ENCODE measurements at places on chromosomes 6 and 20.

- no peak for DNase-seq
These were observed 142.5 kb upstream of the HDDC2 start for GRCh38 chr6:125444006-125444923.

- no peak for DNase-seq
These were observed 8.1 kb downstream of the TLDC2 start for GRCh38 chr20:36883977-36884535.

GRCh38 chr6:33144373-33144772 is 47.9 kb downstream of the COL11A2 start:
- no peak for DNase-seq

DNA sequence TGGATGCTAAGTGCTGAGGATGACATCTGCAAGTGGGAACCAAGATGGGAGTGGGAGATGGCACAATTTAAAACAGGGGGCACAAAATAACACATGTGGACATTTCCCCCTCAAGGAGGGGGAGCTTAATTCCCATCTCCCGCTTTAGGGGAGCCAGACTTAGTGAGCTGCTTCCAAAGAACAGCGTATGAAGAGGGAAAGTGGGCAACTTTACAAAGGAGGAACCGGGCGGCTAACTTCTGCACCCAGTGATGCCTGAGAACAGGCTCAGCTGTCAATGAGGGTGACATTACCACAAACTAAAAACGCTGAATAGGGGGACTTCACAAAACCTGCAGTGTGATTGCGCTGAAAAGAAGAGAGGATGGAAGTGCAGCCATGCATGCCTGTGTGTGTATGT is 95.5 kb upstream of the NXT1 start:
- DNase-seq, result no peak

GRCh38 chr6:3410385-3411360 is 46.2 kb downstream of the SLC22A23 start:
- peak; percentile 62 for DNase-seq

GRCh38 chr6:163797296-163797845 is 382.9 kb downstream of the QKI start:
- DNase-seq, result no peak

- DNase-seq, result no peak
These were observed 6.7 kb downstream of the C6orf141 start for GRCh38 chr6:49557177-49557576.

DNA sequence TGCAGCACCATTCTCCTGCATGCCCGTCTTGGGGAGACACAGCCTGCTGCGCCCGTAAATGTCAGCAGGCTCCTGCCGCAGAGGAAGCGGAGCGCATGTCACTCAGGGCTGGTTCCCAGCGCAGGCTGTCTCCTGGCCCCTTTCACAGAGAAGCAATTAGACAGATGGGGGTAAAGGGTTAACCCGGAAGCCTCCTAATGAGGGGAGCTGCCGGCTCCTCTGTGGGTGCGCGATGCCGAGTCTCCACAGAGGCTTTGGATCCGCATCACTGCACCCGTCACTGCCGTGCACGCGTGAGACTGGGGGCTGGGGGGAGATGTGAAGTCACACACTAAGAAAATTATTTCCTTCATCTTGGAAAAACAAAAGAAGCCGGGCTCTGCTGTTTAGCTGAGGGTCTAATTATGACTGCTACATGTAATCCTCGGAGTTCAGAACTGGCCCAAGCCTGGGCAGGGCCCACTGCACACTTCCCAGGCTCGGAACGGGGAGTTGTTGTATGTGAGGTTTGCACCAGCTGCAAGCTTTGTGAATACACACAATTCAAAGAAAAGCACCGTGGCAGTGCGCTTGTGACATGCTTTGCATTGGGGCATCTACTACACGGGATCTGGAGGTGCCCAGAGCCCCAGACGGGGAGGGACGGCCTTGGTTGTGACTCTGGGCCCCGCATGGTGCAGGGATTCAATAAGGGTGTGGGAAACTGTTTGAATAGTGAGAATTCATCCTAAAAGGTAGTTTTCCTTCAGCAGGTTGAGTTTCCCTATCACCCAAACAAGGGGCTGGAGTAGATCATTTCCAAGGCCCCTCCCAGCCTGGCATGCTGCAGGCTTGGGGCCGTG is 331.6 kb downstream of the TAF4 start:
- DNase-seq, result no peak

- no peak for DNase-seq
These were observed 127.8 kb upstream of the EEF1E1 start for GRCh38 chr6:8229915-8230756.

GRCh38 chr20:36153736-36154699 is 522 bp upstream of the EPB41L1 start:
- DNase-seq, result no peak

GRCh38 chr20:8860011-8860495 is 208.8 kb upstream of the PLCB4 start:
- DNase-seq, result peak; percentile 51

DNA sequence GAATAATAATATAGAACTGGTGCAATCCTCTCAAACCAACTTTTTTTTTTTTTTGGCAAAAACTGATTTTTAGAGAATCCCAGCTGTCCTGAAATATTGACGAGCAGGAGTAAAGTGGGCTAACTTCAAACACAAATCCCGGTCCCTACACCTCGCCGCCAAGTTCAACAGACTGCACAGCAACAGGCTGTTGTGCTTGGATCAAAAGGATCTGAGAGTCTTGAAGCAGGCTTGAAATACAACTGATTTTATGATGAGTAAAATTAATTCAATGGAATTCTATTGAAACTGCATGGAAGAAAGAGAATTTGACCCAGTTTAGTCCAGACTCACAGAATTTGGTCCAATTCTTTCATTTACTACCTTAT is 172.1 kb downstream of the FOXC1 start:
- no peak for DNase-seq

DNA sequence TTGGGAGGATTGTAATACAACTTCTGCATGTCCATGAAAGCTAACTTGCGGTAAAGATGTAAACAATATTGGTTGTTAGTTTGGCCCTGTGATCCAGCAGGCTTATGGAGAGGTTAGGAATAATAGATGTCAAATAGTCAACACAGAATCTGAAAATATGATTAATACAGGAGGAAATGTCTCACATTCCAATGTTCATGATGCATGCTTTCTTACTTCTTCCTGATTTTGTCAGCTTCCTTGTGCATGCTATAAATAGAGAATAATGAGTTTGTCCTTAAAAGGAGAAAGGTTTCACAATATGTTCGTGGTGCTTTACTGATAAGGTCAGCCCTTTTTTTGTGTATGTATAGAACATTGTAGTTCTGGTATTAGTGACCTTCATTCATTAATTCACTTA is 136.7 kb downstream of the MMUT start:
- no peak for DNase-seq

- no peak for DNase-seq
These were observed 1382.8 kb upstream of the DEFB115 start for GRCh38 chr20:29874476-29875202.

- DNase-seq, result no peak
These were observed 51.0 kb downstream of the KCNQ5 start for GRCh38 chr6:72672906-72673305.

DNA sequence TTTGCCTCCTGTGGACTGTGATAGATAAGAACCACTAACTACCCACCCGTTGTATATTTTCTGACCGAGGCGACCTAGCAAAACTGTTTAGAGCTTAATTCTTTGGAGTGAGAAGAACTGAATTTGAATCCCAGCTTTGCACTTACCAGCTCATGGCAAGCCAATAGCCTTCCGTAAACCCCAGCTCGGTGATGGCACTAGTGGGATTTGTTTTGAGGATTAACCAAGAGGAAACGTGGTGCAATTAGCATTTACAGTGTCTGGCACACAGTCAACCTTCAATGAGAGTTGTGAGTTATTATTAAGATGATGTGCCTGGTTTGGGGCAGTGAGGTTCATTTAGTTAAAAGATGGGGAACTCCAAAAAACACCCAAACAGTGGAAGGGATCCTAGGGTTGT is 12.3 kb upstream of the DSP start:
- no peak for DNase-seq

GRCh38 chr6:168885751-168886742 is 367.6 kb downstream of the THBS2 start:
- no peak for DNase-seq

DNA sequence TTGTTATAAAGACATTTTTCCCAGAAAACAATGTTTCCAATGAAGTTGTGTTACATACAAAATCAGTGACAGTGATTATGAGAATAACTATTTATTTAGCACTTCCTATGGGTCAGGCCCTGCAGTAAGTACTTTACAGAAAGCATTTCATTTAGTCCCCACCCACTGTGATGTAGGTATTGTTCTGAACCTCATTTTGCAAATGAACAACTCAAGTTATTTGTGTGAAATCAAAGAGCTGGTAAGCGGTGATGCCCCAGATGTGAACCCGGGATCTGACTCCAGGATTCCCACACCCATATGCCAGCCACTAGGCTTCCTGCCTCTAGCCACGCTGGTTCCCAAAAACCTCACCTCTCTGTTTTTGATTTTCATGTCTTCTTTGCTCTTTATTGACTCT is 30.9 kb downstream of the FAXC start:
- no peak for DNase-seq

GRCh38 chr6:44593539-44593944 is 206.0 kb downstream of the CDC5L start:
- no peak for DNase-seq

- peak; percentile 70 for DNase-seq
These were observed 709.6 kb upstream of the MARCKS start for GRCh38 chr6:113147544-113147943.

GRCh38 chr6:18323935-18324705 is 59.8 kb upstream of the DEK start:
- DNase-seq, result peak; percentile 75

DNA sequence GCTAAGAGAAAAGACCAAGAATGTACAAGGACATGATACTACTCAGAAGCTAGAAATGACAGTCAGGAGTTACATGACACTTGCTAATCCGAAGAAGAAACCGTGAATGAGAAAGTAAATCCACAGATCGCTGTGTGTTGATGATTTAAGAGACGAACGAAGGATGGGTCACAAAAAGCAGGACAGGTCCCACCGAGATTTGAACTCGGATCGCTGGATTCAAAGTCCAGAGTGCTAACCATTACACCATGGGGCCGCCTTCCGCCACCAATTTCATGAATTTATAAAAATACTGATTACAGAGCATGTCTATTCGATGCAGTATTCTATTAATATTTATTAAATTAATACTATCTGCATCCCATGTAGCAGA is 54.0 kb upstream of the BTN3A2 start:
- DNase-seq, result no peak

DNA sequence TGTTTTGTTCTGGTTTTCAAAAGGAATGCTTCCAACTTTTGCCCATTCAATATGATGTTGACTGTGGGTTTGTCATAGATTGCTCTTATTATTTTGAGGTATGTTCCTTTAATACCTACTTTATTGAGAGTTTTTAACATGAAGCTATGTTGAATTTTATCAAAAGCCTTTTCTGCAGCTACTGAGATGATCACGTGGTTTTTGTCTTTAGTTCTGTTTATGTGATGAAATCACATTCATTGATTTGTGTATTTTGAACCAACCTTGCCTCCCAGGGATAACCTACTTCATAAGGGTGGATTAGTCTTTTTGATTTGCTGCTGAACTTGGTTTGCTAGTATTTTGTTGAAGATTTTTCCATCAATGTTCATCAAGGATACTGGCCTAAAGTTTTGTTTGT is 92.7 kb upstream of the TCF21 start:
- no peak for DNase-seq

GRCh38 chr6:81891874-81892273 is 139.4 kb upstream of the TENT5A start:
- DNase-seq, result no peak

GRCh38 chr20:48703107-48703506 is 124.7 kb downstream of the PREX1 start:
- no peak for DNase-seq

- DNase-seq, result no peak
These were observed 10.6 kb downstream of the ORC3 start for GRCh38 chr6:87600576-87600975.

- DNase-seq, result no peak
These were observed 6.0 kb upstream of the PTPRA start for GRCh38 chr20:2867081-2867864.

GRCh38 chr6:41653691-41654090 is 15.4 kb downstream of the MDFI start:
- DNase-seq, result no peak

- no peak for DNase-seq
These were observed 6.8 kb upstream of the BTN1A1 start for GRCh38 chr6:26493258-26493657.

- no peak for DNase-seq
These were observed 725.5 kb downstream of the TBC1D32 start for GRCh38 chr6:120608826-120609225.

DNA sequence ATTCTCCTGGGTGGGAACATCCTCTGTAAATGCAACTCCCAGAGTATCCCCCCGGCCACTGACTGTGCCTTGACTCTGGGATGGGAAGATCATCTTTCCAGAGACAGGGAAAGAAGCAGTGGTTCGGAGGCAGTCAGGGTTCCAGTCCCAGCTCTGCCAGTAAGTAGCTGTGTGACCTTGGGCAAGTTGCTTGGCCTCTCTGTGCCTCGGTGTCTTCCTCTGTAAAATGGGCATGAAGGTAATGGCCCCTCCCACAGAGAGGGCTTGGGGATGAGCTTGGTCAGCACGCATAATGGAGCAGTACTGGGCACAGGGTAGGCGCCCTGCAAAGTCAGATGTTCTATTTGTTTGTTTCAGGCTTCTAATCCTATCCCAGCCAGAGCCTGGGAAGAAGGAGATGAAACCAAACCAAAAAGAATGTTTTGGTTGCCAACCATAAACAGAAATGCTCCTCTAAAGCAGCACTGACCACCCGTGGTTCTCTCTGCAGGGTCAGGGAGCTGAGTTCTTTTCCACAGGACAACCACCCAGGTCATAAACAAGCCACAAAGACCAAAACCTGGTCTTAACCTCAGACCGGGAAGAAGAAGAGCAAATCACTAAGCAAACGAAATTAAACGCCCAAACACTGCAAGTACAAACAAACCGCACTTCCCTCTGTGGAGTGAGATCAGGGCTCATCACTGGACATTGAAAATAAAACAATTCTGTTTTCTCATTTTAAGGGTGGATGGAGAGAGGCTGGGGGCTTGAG is 381.0 kb upstream of the SULF2 start:
- no peak for DNase-seq

- no peak for DNase-seq
These were observed 4.4 kb downstream of the VSTM2L start for GRCh38 chr20:37907330-37907676.

DNA sequence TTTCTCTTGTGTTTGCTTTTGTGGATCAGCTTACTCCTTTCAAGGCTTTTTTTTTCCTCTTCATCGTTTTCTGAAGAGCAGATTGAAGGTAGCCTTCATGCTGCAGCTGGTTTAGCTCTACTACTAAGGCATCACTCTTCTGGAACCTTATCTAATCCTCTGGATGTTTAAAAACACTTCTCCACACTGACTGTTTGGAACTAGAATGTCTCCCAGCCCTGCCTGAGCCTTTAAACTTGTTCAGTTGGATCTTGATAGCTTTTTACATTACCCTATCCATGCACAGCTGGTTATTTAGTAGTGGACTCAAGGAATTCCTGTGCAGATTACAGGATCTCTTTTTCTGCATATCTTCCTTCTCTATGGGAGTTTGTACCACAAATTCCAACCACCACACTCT is 108.9 kb upstream of the ASCC3 start:
- no peak for DNase-seq

- DNase-seq, result no peak
These were observed 134.6 kb upstream of the BTN3A2 start for GRCh38 chr6:26230351-26230750.
